Smooth muscle cell of trachea (primary cell): ENCODE measurements at places on chromosomes 1 and 21. TPM values are rescaled to one million over a fixed set of nuclear protein-coding genes. Genes with fewer than 3 reads are reported as not detected.

Gene OLFML2B
- total RNA-seq, result 7.1 and 31.3 TPM in 2 replicates

Gene BNIPL
- total RNA-seq, result under 0.01 and 0.17 TPM in 2 replicates

Gene LHX8
- under 0.01 TPM in 1 of 2 replicates, not detected in the other for total RNA-seq

Gene OR2T33
- not detected in 2 replicates for total RNA-seq

Gene LEFTY1
- total RNA-seq, result not detected in 2 replicates

Gene FCRLB
- 2.0 and 3.6 TPM in 2 replicates for total RNA-seq

Gene CYP4A22
- not detected in 2 replicates for total RNA-seq

Gene ABCA4
- 0.17 TPM in 1 of 2 replicates, not detected in the other for total RNA-seq

Gene NBPF10
- 2.0 and 4.4 TPM in 2 replicates for total RNA-seq

Gene TMEM269
- total RNA-seq, result 0.15 and 0.17 TPM in 2 replicates

Gene TTC13
- total RNA-seq, result 8.8 and 11.8 TPM in 2 replicates

Gene ADGRL2
- 78.4 and 112 TPM in 2 replicates for total RNA-seq

Gene NUP210L
- 0.15 and 0.17 TPM in 2 replicates for total RNA-seq

Gene ACKR1
- total RNA-seq, result not detected in 2 replicates

Gene APOBEC4
- not detected in 2 replicates for total RNA-seq

Gene SLC25A33
- total RNA-seq, result 3.5 and 4.0 TPM in 2 replicates

Gene CYB561D1
- total RNA-seq, result 6.4 and 6.8 TPM in 2 replicates

Gene SLC16A4
- 44.7 and 53.7 TPM in 2 replicates for total RNA-seq

Gene S100A12
- total RNA-seq, result not detected in 2 replicates

Gene SH2D2A
- not detected in 2 replicates for total RNA-seq

Gene SKI
- 33.3 and 43.2 TPM in 2 replicates for total RNA-seq

Gene UBASH3A
- not detected in 2 replicates for total RNA-seq

Gene CEP170
- total RNA-seq, result 81.4 and 113 TPM in 2 replicates
